Hematopoietic multipotent progenitor cell (in vitro differentiated cells): ENCODE measurements at places on chromosomes 7 and 10.

GRCh38 chr10:77582710-77583115, 54.9 kb downstream of the KCNMA1 start:
- no peak for DNase-seq

GRCh38 chr10:72690071-72690755, 1.7 kb upstream of the MCU start:
- no peak for DNase-seq

GRCh38 chr10:69866688-69867461, 65.2 kb downstream of the COL13A1 start:
- DNase-seq, result no peak

- no peak for DNase-seq
These were observed 10.4 kb upstream of the ASCC1 start for GRCh38 chr10:72226418-72227027.

- no peak for DNase-seq
These were observed 7.1 kb upstream of the AQP1 start for GRCh38 chr7:30904561-30904960.

GRCh38 chr7:169276-170172, 22.8 kb upstream of the FAM20C start:
- DNase-seq, result no peak

DNA sequence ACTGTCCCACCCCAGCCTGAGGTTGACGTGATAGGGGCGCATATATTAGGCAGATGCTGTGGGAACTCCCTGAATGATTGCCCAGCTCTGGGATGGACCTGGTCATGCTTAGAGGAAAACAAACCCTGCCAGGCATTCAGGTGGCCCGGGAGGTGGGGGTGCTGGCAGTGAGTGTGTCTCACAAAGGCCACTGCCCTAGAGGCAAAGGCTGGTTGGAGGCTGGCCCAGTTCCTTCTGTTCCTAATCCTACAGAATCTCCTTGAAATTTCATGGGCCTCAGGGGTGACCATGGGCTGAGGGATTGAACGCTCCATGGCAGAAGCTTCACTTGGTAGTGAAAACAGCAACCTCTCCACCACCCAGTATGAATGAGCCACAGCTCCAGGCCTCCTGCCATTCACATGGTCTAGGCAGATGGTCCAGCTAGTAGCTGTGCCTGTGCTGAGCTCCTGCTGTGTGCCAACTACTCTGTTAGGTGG, 25.6 kb downstream of the ADRA2A start:
- no peak for DNase-seq

DNA sequence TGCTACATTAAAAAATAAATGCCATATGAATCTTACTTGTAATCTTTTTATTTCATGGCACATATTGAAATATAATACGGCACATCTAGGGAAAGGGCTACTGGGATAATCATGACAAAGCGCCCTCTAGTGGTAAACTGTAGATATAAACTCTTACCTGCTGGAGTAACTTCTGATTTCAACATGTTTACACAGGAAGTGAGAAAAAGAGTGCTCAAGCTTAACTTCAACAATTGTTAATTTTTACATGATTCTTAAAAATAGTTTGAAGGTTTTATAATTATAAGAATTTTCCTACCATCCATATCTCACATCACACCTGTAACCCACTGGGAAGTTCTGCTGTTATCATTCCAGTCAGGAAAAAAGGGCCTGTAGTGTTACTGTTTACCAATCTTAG, 2.0 kb upstream of the HEPACAM2 start:
- no peak for DNase-seq
